Femur (tissue), 1 donor: ENCODE measurements at places on chromosomes 7 and 10.

DNA sequence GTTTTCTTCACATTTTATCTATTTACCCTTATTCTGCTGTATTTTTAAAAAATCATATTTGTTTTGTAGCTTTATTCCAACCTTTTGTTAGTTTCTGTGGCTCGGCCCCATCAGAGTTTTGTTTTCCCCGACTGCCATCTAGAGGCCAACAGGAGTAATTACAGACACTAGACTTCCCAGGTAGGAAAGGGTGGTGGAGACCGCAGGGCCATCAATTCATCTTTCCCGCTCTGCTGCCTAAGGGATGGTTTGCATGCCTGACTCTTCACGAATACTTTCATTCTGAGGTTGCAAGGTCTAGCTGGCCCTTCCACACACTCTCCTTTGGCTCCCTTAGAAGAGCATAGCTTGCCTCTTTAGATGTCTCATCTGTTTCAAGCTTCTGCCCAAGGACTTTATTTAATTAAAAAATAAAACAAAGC, 38.3 kb downstream of the LYZL2 start:
- peak; percentile 69 for DNase-seq

GRCh38 chr7:13639396-13639795, 350.1 kb downstream of the ETV1 start:
- no peak for DNase-seq

DNA sequence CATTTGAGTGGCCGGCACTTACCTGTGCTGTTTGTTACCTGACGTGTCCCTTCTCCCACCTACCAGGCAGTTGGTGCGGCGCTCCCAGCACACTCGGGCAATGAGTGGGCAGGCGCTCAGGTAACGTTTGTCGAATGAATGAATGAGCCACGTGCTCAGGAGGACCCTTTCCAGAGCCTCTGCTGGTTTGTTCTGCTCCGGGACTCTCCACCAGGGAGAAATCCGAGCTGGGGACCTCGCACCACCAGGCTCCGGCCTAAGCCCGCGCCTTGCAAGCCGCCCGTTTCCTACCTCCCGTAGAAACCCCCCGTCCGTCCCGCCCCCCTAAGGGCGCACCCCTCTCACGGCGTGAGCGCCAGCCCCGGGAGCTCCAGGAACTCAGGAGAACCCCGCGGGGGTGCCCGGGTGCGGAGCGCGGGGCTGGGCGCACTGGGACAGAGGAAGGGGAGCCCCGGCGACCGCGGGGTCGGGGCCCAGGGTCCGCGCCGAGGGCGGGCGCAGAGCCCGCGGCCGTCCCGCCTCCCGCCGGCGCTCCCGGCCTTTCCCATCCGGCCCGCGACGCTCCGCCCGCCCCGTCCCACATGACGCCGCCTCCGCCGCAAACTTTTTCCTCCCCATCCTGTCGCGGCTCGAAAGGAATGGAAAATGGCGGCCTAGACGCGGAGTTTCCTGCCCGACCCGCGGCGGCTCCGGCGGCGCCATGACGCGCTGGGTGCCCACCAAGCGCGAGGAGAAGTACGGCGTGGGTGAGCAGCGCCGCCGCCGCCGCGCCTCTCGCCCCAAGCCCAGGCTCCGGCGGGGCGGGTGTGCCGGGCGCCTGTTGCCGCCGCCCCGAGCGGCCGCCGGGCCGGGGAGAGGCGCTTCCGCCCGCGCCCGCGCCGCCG, at the start of gene DOCK1:
DOCK1 (plus strand) TSS at position 611 of the 884 bp plus-strand sequence; CDS start at position 701, 90 bp downstream.
- DNase-seq: peak; percentile 86

DNA sequence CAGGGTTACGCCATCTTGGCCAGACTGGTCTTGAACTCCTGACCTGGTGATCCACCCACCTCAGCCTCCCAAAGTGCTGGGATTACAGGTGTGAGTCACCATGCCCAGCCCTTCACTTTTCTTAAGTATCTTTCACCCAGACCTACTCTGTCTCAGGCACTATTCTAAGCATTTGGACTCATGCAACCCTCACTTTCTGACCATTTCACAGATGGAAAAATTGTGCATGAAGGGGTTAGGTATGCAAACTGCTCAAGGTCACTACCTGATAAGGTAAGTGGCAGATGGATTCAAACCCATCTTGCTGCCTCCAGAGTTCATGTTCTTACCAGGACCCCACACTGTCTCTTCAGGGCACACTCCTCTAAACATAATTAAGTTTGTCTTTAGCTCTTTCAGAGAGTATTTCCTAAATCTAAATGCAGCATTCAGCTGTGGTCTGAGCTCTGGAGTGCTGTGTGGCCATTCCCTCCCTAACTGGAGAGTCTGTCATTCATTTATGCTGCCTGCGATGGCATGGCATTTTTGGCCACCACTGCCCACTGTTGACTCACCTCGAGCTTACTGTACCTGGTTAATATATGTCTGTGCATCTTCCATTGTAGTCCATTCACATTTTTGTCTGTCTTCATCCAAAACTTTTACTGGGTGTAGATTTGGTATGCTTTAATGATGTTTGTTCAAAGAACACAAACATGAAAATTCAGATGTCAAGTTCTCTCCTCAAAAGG, 88.4 kb downstream of the CCDC71L start:
- no peak for DNase-seq

GRCh38 chr7:79063019-79063698, 390.3 kb downstream of the MAGI2 start:
- no peak for DNase-seq

GRCh38 chr7:130956417-130957136, 222.6 kb upstream of the KLF14 start:
- DNase-seq: no peak

GRCh38 chr7:38855867-38856266, 53.1 kb downstream of the VPS41 start:
- DNase-seq: no peak

DNA sequence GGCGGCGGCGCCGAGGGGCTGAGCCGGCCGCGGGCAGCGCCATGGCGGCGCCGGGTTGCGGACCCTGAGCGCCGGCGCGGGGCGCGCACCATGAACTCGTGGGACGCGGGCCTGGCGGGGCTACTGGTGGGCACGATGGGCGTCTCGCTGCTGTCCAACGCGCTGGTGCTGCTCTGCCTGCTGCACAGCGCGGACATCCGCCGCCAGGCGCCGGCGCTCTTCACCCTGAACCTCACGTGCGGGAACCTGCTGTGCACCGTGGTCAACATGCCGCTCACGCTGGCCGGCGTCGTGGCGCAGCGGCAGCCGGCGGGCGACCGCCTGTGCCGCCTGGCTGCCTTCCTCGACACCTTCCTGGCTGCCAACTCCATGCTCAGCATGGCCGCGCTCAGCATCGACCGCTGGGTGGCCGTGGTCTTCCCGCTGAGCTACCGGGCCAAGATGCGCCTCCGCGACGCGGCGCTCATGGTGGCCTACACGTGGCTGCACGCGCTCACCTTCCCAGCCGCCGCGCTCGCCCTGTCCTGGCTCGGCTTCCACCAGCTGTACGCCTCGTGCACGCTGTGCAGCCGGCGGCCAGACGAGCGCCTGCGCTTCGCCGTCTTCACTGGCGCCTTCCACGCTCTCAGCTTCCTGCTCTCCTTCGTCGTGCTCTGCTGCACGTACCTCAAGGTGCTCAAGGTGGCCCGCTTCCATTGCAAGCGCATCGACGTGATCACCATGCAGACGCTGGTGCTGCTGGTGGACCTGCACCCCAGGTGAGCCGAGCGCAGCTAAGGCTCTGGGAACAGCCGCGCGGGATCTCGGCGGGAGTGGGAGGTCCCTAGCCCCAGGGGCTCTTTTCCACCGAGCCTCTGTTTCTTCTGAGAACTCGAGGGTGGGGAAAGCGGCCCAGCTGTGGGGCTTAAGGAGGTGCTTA, at the start of gene GPR26:
GPR26 (plus strand) TSS at position 38 of the 919 bp plus-strand sequence; CDS start at position 91, 53 bp downstream.
- no peak for DNase-seq

GRCh38 chr10:113843972-113844485, 9.9 kb downstream of the DCLRE1A start:
- no peak for DNase-seq

- no peak for DNase-seq
Observed at GRCh38 chr10:91953600-91954160, 30.1 kb downstream of the BTAF1 start.

GRCh38 chr10:132255489-132256344, 52.0 kb downstream of the STK32C start:
- no peak for DNase-seq

- no peak for DNase-seq
Observed at GRCh38 chr10:78357141-78358063, 323.7 kb downstream of the RPS24 start.

GRCh38 chr10:8987712-8988111, 933.2 kb downstream of the GATA3 start:
- DNase-seq: no peak

DNA sequence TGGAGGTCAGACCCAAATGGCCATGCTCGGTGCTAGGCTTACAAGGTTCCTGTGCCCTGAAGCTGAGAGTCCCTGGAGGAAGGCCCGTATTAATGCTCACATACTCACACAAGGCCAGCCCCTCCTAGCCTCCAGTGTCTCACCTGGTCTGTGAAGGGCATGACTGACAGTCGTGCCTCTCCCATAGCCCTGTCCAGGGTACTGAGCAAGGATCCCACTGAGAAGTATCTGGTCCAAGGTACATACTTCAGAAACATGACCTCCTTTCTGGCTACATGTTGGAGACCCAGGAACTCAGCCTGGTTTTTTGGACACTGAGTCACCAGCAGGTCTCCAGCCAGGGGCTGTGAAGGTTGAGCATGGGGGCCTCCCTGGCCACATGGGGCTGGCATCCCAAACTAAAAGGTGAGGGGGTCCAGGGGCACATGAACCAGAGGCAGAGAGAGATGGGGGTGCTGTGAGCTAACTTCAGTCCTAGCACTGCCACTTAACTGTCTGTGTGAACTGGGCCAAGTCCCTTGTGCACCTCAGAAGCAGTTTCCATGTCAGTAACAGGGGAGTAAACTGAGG, 17.6 kb upstream of the RASGEF1A start:
- DNase-seq: no peak

DNA sequence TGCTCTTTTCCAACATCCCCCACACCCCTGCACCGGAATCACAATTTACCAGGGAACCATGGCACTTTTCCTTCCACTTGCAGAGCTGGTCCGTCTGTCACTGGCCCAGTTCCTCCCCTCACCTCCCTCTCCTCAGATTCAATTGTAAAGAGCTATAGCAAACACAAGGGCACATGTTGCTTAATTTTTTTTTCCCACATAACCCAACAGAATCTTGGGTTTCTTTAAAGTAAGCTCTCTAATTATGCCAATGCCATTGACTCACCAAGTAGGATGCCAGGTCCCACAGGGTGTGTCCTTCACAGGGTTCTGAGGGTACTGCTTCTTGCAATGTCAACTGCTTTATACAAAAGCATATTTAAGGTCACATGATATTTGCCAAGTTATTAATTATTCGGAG, 262.2 kb downstream of the AUTS2 start:
- no peak for DNase-seq

GRCh38 chr10:110356628-110357245, 52.0 kb upstream of the SMNDC1 start:
- peak; percentile 44 for DNase-seq

GRCh38 chr10:117373823-117374505, 1.3 kb downstream of the PDZD8 start:
- peak; percentile 65 for DNase-seq

GRCh38 chr10:79128923-79129305, 60.1 kb downstream of the ZMIZ1 start:
- DNase-seq: no peak

DNA sequence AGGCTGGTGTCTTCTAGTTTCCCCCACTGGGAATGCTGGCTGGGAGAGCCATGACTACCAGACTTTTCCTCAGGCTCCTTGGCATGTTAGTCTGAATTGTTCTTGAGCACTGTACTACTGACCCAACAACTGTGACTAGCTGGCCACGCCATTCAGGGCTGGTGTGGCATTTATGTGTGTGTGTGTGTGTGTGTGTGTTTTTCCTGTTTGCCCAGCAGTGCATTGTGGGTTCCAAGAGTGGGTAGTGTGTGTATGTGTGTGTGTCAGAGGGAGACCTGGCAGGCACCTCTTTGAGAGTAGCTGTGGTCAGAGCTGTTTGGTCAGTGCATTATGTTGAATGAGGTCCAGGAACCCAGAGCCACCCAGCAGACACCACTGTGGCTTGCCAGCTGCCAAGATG, 9.2 kb downstream of the PCBD1 start:
- no peak for DNase-seq

- DNase-seq: no peak
Observed at GRCh38 chr7:106270122-106270977, 14.4 kb downstream of the NAMPT start.

- no peak for DNase-seq
Observed at GRCh38 chr10:117997673-117998072, 49.1 kb downstream of the RAB11FIP2 start.

DNA sequence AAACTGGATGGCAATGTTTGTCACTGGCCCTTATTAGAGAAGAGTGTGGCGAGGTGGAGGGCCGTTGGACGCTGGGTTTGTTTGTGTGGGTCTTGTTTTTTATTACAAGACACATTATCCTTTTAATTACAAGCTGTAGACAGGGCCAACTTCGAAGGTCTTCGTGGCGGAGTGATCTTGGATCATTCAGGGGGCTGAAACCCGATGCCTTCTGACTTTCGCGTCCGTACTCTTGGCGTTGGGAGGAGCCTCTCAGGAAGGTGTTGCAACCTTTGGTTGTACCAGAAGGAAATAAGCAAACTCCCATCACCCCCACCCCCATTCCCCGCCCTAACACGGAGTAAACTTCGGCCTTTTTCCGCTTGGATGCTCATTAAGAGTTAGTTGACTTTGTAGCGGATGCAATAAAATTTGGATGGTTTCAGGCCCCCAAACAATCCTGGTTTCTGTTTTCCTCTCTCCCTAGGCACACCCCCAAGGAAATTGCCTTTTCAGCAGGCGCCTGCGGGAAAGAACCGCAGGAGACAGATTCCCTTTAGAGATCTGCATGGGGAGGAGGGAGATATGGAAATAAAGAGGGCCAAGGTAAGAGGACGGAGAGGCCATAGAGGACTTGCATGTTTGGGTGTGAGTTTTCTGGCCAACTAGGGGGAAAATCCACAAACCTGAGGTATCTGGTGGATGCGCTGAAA, 294.5 kb upstream of the NFE2L3 start:
- DNase-seq: peak; percentile 65

DNA sequence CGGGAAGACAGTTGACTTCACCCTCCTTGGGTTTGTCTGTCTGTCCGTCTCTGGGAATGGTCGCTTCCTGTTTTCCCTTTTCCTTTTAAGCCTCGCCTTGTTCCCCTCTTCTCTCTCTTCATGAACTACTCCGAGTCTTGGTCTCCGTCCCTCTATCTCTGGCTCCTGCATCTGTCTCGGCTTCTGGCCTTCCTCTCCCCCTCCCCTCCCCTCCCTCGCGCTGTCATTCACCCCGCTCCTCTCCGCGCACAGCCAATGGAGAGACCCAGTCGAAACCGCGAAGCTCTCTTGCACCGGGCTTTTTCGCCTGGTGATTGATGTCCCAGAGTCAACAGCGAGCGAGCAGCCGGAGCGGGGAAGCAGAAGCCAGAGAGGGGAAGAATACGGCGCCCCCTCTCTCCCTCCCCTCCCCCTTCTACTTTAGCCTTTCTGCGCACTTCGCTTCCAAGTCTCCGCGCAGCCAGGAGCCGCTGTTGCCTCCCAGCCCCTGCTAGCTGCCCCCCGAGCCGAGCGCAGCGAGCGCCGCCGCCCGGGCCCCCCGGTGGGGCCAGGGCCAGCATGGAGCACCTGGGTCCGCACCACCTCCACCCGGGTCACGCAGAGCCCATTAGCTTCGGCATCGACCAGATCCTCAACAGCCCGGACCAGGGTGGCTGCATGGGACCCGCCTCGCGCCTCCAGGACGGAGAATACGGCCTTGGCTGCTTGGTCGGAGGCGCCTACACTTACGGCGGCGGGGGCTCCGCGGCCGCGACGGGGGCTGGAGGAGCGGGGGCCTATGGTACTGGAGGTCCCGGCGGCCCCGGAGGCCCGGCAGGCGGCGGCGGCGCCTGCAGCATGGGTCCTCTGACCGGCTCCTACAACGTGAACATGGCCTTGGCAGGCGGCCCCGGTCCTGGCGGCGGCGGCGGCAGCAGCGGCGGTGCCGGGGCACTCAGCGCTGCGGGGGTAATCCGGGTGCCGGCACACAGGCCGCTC, at the start of gene TLX1:
TLX1 (plus strand) TSS at position 317 of the 978 bp plus-strand sequence; CDS start at position 559, 242 bp downstream.
- DNase-seq: no peak
